ENCODE measurements at places on chromosomes 2 and 18.

DNA sequence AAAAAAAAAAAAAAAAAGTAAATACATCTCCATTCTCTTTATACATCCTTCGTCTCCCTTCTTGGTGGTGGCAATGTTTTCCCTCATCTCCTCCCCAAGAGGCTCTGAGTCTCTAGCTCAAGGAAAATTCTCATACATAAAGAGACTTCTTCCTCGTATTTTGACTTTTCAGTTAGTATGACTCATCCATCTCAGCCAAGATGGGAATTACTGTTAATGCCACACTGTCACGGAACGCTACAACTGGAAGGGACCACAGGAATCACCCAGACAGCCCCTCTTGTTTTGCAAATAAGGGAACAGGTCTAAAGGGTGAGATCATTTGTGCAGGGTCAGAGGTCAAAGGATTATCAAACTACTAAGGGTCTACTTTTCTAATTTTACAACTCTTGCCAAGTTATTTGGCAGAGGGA lies 19.5 kb downstream of the NFE2L2 start:
- DNase-seq: no peak

DNA sequence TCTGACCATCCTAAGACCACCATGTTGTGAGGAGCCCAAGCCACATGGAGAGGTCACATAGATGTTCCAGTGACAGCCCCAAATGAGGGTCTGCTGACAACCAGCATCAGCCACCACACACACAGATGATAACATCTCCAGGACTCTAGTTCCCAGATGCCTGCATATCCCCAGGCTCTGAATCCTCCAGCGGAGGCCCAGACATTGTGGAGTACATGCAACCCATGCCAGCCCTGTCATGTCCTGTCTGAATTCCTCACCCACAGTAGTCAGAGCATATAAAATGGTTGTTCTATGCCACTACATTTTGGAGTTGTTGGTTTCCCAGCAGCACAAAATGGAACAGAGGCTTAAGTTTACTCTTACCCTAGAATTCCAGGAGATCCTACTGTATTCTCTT lies 122.0 kb upstream of the SLC35G4 start:
- no peak for DNase-seq

GRCh38 chr2:237561221-237561620 lies 5.2 kb upstream of the PRLH start:
- DNase-seq: no peak

- DNase-seq: no peak
These were observed 16.4 kb downstream of the TET3 start for GRCh38 chr2:74001121-74001520.

DNA sequence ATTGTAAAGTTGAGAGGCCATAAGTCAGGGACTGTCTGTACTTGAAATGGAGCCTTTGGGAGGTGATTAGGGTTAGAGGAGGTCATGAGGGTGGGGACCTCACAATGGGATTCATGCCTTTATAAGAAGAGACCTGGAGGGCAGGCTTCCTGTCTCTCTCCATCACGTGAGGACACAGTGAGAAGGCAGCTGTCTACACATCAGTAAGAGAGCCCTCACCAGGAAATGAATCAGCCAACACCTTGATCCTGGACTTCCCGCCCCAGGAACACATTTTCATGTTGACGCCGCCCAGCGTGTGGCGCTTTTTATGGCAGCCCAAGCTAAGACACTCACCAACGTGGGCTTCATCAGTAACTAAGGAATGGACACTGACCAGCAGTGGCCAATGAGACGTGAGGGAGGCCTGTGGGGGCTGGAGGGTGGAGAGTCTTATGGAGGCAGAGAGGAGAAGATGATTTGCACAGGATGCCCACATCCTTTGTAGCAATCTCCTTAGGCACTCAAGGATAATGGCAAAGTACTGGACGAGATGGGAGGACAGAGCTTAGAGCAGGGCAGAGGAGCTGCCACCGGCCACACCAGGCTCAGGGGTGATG lies 162.7 kb downstream of the EIPR1 start:
- no peak for DNase-seq

GRCh38 chr18:6409933-6410332 lies 4.8 kb downstream of the L3MBTL4 start:
- DNase-seq: no peak

DNA sequence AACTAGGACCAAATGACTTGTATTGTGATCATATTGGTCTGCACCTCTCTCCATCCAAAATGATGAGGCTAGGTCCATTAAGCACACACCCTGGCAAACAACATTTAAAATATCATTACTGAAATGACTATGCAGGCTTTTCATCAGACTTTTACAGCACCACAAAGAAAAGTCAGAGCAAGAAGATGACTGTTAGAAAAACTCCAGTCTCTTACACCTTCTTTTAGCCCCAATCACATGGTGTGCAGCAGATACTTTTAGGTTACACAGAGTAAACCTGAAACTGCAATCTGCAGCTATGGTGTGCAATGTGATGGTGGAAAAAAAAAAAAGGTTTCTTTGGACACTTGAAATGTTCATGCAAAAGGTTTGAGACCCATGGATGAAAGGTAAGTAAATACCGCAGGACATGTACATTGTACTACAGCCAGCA lies 5.4 kb upstream of the POLI start:
- DNase-seq: no peak

Data from stimulated activated CD4-positive, alpha-beta T cell treated with anti-CD3 and anti-CD28 coated beads, Interleukin-2, amount 100 ng/mL, for 4 hours (primary cell).